RPMI7951 (cell line): ENCODE measurements at places on chromosomes 16 and 17. TPM values are rescaled to one million over a fixed set of nuclear protein-coding genes. Genes with fewer than 3 reads are reported as not detected.

The EFCAB13 gene
- total RNA-seq, result 1.6 and 3.0 TPM in 2 replicates

The RNF112 gene
- 0.24 and 0.29 TPM in 2 replicates for total RNA-seq

The RBFOX1 gene
- total RNA-seq, result under 0.01 and 0.10 TPM in 2 replicates

The PLD2 gene
- total RNA-seq, result 7.0 and 12.1 TPM in 2 replicates

The FBXW10B gene
- total RNA-seq, result 0.12 and 1.1 TPM in 2 replicates

The TP53TG3C gene
- total RNA-seq, result 1.1 TPM in 1 of 2 replicates, not detected in the other

The SMPD3 gene
- total RNA-seq, result 0.12 TPM in 1 of 2 replicates, not detected in the other

The CCL14 gene
- not detected in 2 replicates for total RNA-seq

The MYL4 gene
- total RNA-seq, result not detected in 2 replicates

The DOC2A gene
- total RNA-seq, result 1.1 TPM in 1 of 2 replicates, not detected in the other

The CLEC18A gene
- total RNA-seq, result under 0.01 and 0.10 TPM in 2 replicates

The SMTNL2 gene
- not detected in 2 replicates for total RNA-seq

The CNGB1 gene
- total RNA-seq, result not detected in 2 replicates

The LGALS9B gene
- not detected in 2 replicates for total RNA-seq

The CD79B gene
- total RNA-seq, result 0.20 TPM in 1 of 2 replicates, not detected in the other

The TM4SF5 gene
- total RNA-seq, result not detected in 2 replicates

The NOS2 gene
- 18.7 and 18.9 TPM in 2 replicates for total RNA-seq

The ZNF594 gene
- 4.4 and 4.7 TPM in 2 replicates for total RNA-seq

The CDH11 gene
- 48.6 and 52.0 TPM in 2 replicates for total RNA-seq

The FZD2 gene
- total RNA-seq, result 4.7 and 6.6 TPM in 2 replicates

The ATF7IP2 gene
- total RNA-seq, result 14.6 and 14.9 TPM in 2 replicates

The ASPA gene
- total RNA-seq, result 0.10 and 1.2 TPM in 2 replicates

The FOXN1 gene
- not detected in 2 replicates for total RNA-seq

The TEX14 gene
- not detected in 2 replicates for total RNA-seq

The AIPL1 gene
- not detected in 2 replicates for total RNA-seq

The SLC38A8 gene
- total RNA-seq, result not detected in 2 replicates

The MAPT gene
- 0.10 and 0.12 TPM in 2 replicates for total RNA-seq

The RSKR gene
- total RNA-seq, result 2.9 and 3.5 TPM in 2 replicates

The MRPL38 gene
- total RNA-seq, result 25.4 and 36.3 TPM in 2 replicates

The VPS35 gene
- total RNA-seq, result 123 and 159 TPM in 2 replicates

The CLDN7 gene
- total RNA-seq, result 0.48 and 2.0 TPM in 2 replicates

The TNFSF13 gene
- total RNA-seq, result 0.10 and 0.60 TPM in 2 replicates

The NEUROD2 gene
- not detected in 2 replicates for total RNA-seq

The TMC5 gene
- not detected in 2 replicates for total RNA-seq

The NOMO2 gene
- 71.0 and 80.0 TPM in 2 replicates for total RNA-seq

The SSTR5 gene
- not detected in 2 replicates for total RNA-seq

The TBC1D3I gene
- 0.29 TPM in 1 of 2 replicates, not detected in the other for total RNA-seq

The BAHCC1 gene
- under 0.01 and 0.36 TPM in 2 replicates for total RNA-seq

The TSNAXIP1 gene
- 0.49 TPM in 1 of 2 replicates, not detected in the other for total RNA-seq

The CCDC200 gene
- not detected in 2 replicates for total RNA-seq

The CFAP97D1 gene
- not detected in 2 replicates for total RNA-seq
